ENCODE measurements at places on chromosomes 7 and 10. TPM values are rescaled to one million over a fixed set of nuclear protein-coding genes. Genes with fewer than 3 reads are reported as not detected.

Gene HYAL4
- total RNA-seq, result 0.05 TPM

GRCh38 chr7:149289856-149290255, 27.9 kb downstream of the ZNF783 start:
- H3K36me3 ChIP-seq, result peaks cover 5% of the 10 kb centered on the region
- H3K27ac ChIP-seq, result no peak overlapping the region
- DNase-seq, result no peak
- H3K4me3 ChIP-seq, result no peak overlapping the region
- H3K27me3 ChIP-seq, result peaks cover 7% of the 10 kb centered on the region
- H3K4me1 ChIP-seq, result peaks cover 28% of the 10 kb centered on the region

Gene SVOPL
- 1.7 TPM for total RNA-seq

DNA sequence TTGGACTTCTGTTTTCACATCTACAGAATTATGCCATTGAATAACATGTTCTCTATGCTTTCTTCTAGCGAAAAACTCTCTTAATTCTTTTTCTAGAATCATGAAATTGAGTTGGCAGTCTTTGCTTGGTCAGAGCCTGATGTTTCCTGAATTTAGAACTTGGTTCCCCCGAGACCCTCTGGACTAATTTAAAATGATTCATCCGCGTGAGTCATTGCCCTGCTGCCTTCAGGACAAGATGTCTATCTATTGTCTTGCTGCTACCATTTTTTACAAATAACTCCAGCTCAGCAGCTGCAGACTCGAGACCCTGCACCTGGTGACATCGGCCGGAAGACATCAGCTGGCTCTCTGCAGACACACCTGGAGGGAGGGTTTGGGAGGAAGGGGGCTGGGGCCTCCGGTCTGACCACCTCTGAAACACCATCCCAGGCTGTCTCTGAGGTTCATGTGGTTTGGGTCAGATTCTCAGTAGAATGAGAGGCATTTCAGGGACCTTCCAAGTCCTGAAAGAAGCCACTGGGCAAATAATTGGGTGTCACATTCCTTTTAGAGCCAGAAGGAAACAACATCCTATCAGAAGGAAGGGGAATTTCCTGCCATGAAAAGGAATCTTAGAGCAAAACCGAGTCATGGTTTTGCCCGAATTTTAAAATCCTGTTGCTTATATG, 20.9 kb upstream of the KLF6 start:
- H3K27ac ChIP-seq, result peak overlapping the region; percentile 72
- no peak for DNase-seq
- no peak overlapping the region for H3K4me3 ChIP-seq
- H3K36me3 ChIP-seq, result no peaks in the 10 kb centered on the region
- H3K4me1 ChIP-seq, result peaks cover 44% of the 10 kb centered on the region
- H3K27me3 ChIP-seq, result peaks cover 2% of the 10 kb centered on the region

Gene ATP6V1F
- 107 TPM for total RNA-seq

DNA sequence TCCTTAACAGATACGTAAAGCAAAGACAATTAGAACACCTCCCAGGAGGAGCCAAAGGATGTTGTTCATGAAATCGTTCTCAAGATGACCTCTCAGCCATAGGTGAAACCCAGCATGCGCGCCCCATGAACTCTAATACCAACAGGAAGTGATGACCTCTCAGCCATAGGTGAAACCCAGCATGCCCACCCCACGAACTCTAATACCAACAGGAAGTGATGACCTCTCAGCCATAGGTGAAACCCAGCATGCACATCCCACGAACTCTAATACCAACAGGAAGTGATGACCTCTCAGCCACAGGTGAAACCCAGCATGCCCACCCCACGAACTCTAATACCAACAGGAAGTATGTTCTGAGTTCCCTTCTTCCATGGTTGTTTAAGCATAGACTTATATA, 205.2 kb upstream of the ADARB2 start:
- DNase-seq, result no peak
- H3K27ac ChIP-seq, result no peak overlapping the region
- peaks cover 10% of the 10 kb centered on the region for H3K4me1 ChIP-seq
- H3K4me3 ChIP-seq, result no peak overlapping the region
- H3K27me3 ChIP-seq, result no peaks in the 10 kb centered on the region

Gene SLC39A12
- 0.05 TPM for total RNA-seq

Gene PLXNA4
- total RNA-seq, result 0.66 TPM

- no peaks in the 10 kb centered on the region for H3K36me3 ChIP-seq
- no peak overlapping the region for H3K27ac ChIP-seq
- H3K27me3 ChIP-seq, result no peaks in the 10 kb centered on the region
- no peak overlapping the region for H3K4me3 ChIP-seq
These were observed 39.5 kb downstream of the RSU1 start for GRCh38 chr10:16777473-16778370.

DNA sequence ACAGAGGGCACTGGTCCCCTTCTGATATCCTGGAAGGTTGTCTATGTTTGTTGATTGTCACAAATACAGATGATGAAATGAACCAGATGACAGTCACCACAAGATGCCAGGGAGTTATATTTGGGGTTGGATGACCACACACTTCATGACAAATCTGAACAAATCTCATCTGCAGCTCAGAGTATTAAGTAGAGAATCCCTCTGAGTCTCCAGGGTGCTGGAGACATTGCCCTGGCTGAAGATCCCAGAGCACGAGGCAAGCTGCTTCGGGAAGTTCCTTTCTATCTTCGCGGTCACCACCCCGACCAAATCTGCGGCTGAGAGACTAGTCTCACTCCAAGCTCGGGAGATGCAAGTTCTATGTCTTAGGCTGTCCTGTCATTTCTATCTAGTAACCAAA, 9.0 kb downstream of the DENND2A start:
- H3K36me3 ChIP-seq, result no peaks in the 10 kb centered on the region
- H3K27ac ChIP-seq, result no peak overlapping the region
- no peaks in the 10 kb centered on the region for H3K4me1 ChIP-seq
- H3K4me3 ChIP-seq, result no peak overlapping the region
- DNase-seq, result no peak
- peaks cover 13% of the 10 kb centered on the region for H3K27me3 ChIP-seq

DNA sequence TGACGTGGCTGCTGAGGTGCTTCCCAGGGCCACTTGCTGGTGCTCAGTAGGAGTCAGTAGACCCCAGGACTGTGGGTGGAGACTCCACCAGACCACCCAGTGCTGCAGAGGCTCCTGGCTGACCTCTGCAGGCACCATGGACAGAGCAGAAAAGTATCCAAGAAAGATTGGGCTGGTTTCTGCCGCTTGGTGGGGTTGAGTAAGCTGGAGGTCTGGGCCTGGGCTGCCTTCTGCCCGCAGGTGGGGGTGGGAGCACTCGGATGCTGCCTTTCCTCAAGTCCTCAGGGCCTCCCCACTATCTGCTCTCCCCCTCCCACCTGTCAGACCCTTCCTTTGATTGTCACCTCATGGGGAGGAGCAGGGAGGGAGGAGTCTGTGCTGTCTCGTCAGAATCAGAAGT, 91.6 kb downstream of the WDR37 start:
- H3K36me3 ChIP-seq, result no peaks in the 10 kb centered on the region
- H3K27me3 ChIP-seq, result no peaks in the 10 kb centered on the region
- no peak overlapping the region for H3K27ac ChIP-seq

DNA sequence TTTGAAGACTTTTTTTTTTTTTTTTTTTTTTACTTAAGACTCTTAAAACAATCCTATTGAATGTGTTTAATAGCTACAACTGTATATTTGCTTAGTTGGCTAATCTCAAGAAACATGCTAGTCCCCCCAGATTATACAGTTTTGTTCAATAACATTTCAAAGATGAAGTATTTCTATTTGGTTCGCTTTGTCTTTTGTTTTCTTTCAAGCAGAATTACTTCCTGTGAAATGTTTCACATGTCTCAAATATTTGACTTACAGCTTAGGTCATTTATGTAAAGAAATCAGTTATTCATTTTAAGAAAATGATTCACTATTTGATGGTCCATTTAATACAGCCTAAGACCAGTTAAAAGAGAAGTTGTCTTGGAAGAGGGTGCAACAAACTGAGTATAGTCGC, 12.8 kb upstream of the LAMB1 start:
- H3K4me1 ChIP-seq, result no peaks in the 10 kb centered on the region
- H3K4me3 ChIP-seq, result no peak overlapping the region
- no peaks in the 10 kb centered on the region for H3K36me3 ChIP-seq

GRCh38 chr7:6074612-6075380, 43.6 kb downstream of the ANKRD61 start:
- H3K27me3 ChIP-seq, result no peaks in the 10 kb centered on the region
- DNase-seq, result no peak
- no peaks in the 10 kb centered on the region for H3K4me1 ChIP-seq
- no peak overlapping the region for H3K4me3 ChIP-seq

DNA sequence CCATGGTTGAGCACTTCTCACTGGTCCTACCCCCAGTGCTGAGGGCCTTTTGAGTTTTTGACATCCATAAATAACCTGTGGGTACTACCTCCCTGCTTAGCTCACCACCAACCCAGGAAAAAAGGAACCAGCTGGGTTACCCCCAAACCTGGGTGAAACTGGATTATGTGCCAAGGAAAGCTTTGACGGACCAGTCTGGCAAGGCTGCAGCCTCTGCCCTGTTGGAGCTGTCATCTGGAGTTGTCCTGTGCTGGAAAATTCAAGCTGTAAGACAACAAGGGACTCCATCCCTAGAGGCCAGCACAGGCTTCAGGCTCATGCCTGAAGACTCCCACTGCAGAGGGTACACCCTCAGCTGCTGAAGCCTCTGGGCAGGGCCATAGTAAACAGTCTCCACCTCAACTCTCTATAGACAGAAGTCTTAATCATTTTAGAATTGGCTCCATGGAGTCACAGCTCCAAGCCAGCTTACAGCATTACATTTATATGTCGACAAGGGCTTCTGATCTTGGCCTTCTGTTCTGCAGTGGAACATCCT, 115.5 kb upstream of the AFAP1L2 start:
- DNase-seq, result no peak
- H3K27ac ChIP-seq, result no peak overlapping the region
- peaks cover 50% of the 10 kb centered on the region for H3K4me1 ChIP-seq
- no peaks in the 10 kb centered on the region for H3K27me3 ChIP-seq
- no peak overlapping the region for H3K4me3 ChIP-seq

DNA sequence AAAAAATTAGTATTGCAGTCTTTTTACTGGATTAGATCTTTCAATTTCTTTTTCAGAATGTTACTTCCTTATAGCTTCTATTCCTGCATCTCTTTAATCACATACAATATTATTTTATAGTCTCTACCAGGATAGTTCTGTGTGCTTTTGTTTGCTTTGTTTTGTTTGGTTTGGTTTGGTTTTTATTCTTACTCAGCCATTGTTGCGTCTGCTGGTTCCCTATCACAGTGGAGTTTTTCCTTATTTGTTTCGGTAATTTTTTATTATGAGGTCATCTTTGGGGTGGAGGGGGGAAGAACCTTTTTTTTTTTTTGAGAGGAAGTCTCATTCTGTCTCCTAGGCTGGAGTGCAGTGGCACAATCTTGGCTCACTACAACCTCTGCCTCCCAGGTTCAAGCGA, 9.0 kb upstream of the BAIAP2L1 start:
- H3K36me3 ChIP-seq, result no peaks in the 10 kb centered on the region
- no peak overlapping the region for H3K4me3 ChIP-seq
- H3K27ac ChIP-seq, result no peak overlapping the region
- DNase-seq, result no peak
- no peaks in the 10 kb centered on the region for H3K27me3 ChIP-seq

DNA sequence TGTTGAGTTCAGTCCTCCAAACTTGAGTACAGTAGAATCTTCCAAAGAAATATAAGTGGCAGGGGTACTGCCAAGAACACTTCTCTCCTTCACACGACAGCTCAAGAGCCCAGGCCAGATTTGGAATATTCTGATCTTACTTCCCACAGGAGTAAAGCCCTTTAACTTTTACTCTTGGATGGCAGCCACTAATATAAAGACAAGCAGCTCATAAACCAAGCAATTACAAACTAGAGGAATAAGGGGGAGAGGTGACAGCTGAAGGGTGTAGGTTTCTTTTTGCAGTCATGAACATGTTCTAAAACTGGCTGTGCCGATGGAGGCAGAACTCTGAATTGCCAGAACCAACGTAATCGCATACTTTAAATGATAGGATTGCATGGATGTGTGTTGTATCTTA, 74.8 kb downstream of the SVIL start:
- H3K4me1 ChIP-seq, result no peaks in the 10 kb centered on the region
- H3K4me3 ChIP-seq, result no peak overlapping the region
- peaks cover 3% of the 10 kb centered on the region for H3K36me3 ChIP-seq
- no peak for DNase-seq

DNA sequence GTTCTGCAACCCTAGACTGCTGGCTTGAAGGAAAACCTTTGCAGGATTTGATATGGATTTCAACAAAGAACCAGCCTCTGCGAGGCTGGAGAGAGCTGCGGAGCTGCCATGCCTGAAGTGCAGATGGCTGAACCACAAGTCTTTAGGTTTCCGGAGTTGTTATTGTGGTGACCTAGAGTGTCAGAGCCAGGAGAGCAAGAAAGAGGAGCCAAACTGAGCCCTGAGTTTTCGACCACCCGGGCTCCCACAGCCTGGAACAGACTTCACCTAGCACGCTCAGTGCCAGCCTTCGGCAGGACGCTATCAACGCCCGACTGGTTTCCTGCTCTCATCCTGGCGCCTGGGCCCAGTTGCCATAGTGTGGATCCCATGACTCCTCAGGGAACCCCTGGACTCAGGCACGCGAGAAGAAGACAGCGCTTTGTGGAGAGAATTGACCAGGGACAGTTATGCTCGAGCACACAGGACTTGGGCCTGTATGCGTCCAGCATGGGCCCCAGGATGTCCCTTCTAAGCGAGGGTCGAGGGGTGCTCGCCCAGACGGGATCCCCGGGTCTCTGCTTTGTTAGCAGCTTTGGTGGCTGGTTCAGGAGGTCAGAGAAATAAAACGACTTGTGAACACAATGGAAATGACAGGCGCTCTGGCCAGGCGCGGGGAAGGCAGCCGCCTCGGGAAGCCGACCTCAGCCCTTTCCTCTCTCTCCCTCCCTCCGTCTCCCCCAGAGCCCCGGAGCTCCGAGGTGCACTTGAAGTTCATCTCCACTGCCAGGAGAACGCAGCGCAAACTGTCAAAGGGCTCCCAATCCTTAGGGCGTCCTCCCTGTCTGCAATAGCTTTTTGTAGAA, 1.8 kb upstream of the GAD2 start:
- peaks cover 14% of the 10 kb centered on the region for H3K4me1 ChIP-seq
- H3K4me3 ChIP-seq, result no peak overlapping the region
- DNase-seq, result no peak
- no peak overlapping the region for H3K27ac ChIP-seq
- peaks cover 78% of the 10 kb centered on the region for H3K27me3 ChIP-seq

DNA sequence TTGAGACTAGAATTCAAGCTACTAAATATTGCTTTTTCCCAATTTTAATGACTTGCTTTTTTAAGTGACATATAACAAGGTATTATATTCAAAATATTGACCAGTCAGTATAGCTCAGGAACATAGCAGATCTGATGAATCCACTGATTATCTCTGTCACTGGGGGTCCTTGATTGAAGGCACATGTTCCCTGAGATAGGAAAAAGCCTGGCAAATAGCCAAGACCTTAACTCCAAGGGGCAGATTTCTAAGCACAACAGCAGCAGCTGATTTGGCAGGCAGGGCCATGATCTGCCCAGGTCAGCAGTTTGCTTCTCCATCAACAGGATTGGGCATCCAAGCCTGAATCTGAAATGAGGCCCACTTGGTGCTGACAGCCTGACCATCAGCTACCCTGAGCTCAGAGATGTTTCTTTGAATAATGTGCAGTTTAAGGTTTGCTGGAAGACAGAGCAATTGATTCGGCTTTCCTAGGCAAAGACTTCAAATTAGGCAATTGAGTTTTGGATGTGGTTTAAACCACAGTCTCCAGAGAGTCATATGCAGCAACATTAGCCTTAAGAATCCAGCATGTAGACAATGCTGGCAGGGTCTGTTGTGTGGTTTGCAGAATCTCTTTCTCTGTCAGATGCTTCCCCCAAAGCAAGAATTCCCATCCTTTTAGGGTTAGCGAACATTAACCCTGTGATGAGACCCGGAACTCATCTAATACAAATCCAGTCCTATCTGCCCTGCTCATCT, 352.6 kb downstream of the ADRA2A start:
- H3K36me3 ChIP-seq, result no peaks in the 10 kb centered on the region
- no peak for DNase-seq
- H3K4me1 ChIP-seq, result no peaks in the 10 kb centered on the region
- no peaks in the 10 kb centered on the region for H3K27me3 ChIP-seq
